ENCODE measurements at places on chromosomes 2 and 18.

DNA sequence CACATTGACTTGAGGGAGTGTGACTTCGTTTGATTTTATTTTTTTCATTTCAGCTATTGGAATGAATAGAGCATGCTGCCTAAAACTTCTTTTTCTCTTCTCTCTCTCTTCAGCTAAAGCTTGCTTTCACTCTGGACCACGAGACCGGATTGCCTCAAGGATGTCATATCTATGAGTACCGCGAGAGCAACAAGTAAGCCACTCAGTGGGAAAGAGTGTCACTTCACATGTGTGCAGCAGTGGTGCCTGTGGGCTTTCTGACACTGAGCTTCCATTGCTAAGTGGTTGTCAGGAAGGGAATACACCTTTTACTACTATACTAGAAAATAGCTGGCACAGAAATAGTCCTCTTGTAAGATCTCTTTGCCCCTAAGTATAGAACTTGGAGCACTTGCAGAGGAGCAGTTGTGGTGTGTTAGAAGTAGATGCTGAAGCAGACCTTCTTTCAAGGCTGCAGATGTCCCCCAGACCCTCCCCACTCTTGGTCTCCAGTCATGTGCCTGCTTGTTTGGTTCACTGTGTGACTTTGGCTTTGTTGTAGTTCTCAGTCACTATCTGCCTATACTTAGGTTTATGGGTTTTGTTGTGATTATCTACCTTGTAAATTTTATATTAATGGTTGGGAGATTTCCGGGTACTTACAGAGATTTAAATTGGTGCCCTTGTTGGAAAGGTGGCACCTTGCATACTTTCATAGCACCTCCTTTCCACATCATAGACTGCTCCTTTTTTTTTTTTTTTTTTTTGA is 78.5 kb upstream of the ALPP start:
- DNase-seq: no peak

GRCh38 chr2:37892436-37893114 is 32.5 kb upstream of the RMDN2 start:
- no peak for DNase-seq

- DNase-seq: no peak
Measured at GRCh38 chr2:226552571-226553285, 246.9 kb downstream of the IRS1 start.

- no peak for DNase-seq
Measured at GRCh38 chr2:191270306-191271161, 25.3 kb downstream of the MYO1B start.

- no peak for DNase-seq
Measured at GRCh38 chr18:6633310-6633709, 96.2 kb upstream of the ARHGAP28 start.

DNA sequence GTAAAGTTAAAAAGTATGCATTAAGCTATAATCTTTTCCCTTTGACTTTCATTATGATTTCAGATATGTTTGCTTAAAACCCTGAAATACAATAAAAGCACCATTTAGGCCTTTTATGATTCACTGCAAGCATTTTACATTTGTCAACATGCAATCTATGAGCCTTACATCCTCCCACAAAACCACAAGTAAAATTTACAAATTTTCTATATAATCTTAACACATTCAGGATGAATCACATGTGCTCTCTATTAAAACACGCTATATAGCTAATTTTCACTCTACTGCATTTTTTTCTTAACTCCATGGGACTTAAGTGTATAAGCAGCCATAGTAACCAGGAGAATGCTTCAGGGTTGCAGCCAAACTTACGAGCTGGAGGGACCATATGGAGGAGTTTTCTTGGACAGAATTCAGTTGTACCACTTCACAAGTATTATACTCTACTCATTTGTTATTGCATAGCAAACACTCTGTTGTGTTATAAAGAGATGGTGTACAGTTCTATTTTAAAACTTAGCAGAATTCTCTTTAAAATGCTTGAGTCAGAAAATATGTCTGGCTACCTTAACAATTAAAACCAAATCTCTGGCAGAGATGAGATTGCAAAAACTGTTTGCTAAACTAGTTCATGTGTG is 293.2 kb downstream of the ALK start:
- no peak for DNase-seq

- DNase-seq: no peak
Measured at GRCh38 chr18:76959605-76960004, 137.2 kb downstream of the ZNF236 start.

All from stimulated activated CD8-positive, alpha-beta memory T cell treated with anti-CD3 and anti-CD28 coated beads, Interleukin-7, amount 100 ng/mL, for 1 hour (primary cell).